ENCODE measurements at places on chromosomes 6 and 20. TPM values are rescaled to one million over a fixed set of nuclear protein-coding genes. Genes with fewer than 3 reads are reported as not detected.
A peak's percentile ranks its signal among the peaks of the same experiment; 100 is the strongest.

DNA sequence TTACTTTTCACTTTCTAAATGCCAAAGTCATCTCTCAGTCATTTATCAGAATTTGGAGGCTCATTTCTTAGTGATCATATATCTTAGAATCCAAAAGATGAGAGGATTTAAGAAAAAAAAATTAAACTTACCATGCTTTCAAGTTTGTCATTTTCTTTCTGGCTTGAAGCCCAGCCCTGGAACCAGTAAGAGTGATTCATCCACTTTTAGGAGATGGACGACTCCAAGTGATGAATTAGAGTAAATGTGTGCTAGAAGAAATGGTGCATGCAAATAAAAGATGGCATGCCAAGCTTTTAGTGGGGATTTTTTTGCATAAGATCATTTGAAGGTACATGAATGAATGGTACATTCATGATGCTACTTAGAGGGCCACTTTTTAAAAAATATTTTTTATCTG, 20.1 kb downstream of the PLCB1 start:
- DNase-seq: no peak
- H3K27ac ChIP-seq: no peak overlapping the region
- no peaks in the 10 kb centered on the region for H3K27me3 ChIP-seq
- no peaks in the 10 kb centered on the region for H3K36me3 ChIP-seq
- no peak overlapping the region for H3K4me3 ChIP-seq

DNA sequence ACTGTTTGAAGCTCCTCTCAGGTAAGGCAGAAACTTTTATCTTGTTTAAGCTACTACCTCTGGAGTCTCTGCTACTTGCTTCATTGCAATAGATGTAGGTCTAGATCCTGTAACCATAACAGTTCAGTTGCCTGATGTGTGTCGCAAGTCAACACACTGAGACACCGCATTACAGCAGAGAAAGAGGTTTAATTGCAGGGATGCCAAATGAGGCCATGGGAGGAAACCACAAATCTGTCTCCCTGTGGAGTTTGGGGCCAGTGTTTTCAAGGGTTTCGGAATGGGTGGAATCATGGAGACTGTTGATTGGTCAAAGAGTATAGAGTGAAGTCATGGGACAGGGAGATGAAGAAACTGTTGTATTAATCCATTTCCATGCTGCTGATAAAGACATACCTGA, 57.1 kb upstream of the RBM24 start:
- no peaks in the 10 kb centered on the region for H3K4me1 ChIP-seq
- no peaks in the 10 kb centered on the region for H3K27me3 ChIP-seq
- no peak overlapping the region for H3K27ac ChIP-seq
- no peaks in the 10 kb centered on the region for H3K36me3 ChIP-seq

DNA sequence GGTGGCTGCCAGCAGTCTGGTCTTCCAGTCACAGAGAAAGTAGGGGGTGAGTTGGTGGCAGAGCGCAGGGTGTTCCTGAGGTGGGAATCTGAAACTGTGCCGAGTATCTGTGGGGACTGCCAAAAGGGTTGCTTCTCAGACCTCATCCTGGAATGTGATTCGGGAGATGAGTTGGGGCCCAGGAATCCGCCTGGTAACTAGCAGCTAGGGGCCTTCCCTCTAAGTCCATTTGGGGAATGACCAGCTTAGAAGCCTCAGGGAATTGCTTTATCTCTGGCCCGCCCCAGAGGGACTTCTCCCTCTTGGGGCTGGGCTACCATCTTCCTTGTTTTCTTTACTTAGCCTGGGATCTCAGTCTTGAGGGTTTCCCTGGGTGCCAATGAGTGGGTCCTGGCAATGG, 49.6 kb downstream of the MOCS1 start:
- no peaks in the 10 kb centered on the region for H3K27me3 ChIP-seq
- H3K36me3 ChIP-seq: no peaks in the 10 kb centered on the region
- no peaks in the 10 kb centered on the region for H3K4me1 ChIP-seq
- H3K4me3 ChIP-seq: no peak overlapping the region

CALHM5 gene
- total RNA-seq: not detected

WFDC13 gene
- total RNA-seq: not detected

- DNase-seq: no peak
- no peaks in the 10 kb centered on the region for H3K36me3 ChIP-seq
- peak overlapping the region; percentile 16 for H3K4me3 ChIP-seq
- peak overlapping the region; percentile 95 for H3K27ac ChIP-seq
- no peaks in the 10 kb centered on the region for H3K27me3 ChIP-seq
These were observed 1.3 kb downstream of the HINT3 start for GRCh38 chr6:125957845-125958244.

MCCD1 gene
- total RNA-seq: not detected

GRCh38 chr6:52570291-52570700, 6.6 kb downstream of the TRAM2 start:
- peaks cover 41% of the 10 kb centered on the region for H3K4me1 ChIP-seq
- no peak overlapping the region for H3K27ac ChIP-seq
- H3K36me3 ChIP-seq: no peaks in the 10 kb centered on the region
- no peaks in the 10 kb centered on the region for H3K27me3 ChIP-seq
- H3K4me3 ChIP-seq: no peak overlapping the region

YIPF3 gene
- 49.1 TPM for total RNA-seq

DNA sequence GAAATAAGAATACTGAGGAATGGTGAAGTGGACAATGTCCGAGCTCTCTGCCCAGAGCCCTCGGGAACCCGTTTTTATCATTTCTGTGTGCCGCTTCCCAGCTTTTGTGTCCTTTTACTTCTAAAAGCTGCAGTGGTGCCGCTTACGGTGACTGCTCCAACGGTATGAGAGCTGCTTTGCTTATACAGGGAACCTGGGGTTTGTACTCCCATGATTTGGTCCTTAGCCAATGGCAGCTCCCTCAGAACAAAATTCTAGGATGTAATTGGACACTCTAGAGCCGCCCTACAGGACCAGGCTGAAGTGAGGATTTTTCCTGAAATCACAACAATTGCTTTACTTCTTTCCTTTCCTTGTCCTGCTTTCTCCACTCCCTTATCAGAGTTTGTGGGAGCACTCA, 24.2 kb upstream of the PCSK2 start:
- no peaks in the 10 kb centered on the region for H3K36me3 ChIP-seq
- no peak overlapping the region for H3K27ac ChIP-seq
- no peaks in the 10 kb centered on the region for H3K4me1 ChIP-seq
- H3K27me3 ChIP-seq: no peaks in the 10 kb centered on the region
- no peak for DNase-seq
- no peak overlapping the region for H3K4me3 ChIP-seq

- no peak overlapping the region for H3K4me3 ChIP-seq
- no peaks in the 10 kb centered on the region for H3K4me1 ChIP-seq
- H3K27ac ChIP-seq: no peak overlapping the region
- H3K36me3 ChIP-seq: no peaks in the 10 kb centered on the region
- DNase-seq: no peak
These were observed 200.8 kb downstream of the BMP7 start for GRCh38 chr20:57065646-57066045.

GRCh38 chr20:62519826-62520225, 44.0 kb upstream of the GATA5 start:
- DNase-seq: no peak
- no peaks in the 10 kb centered on the region for H3K27me3 ChIP-seq
- H3K27ac ChIP-seq: no peak overlapping the region
- H3K36me3 ChIP-seq: no peaks in the 10 kb centered on the region

- H3K4me1 ChIP-seq: no peaks in the 10 kb centered on the region
- H3K27me3 ChIP-seq: no peaks in the 10 kb centered on the region
- H3K36me3 ChIP-seq: no peaks in the 10 kb centered on the region
- no peak overlapping the region for H3K27ac ChIP-seq
- no peak for DNase-seq
These were observed 150.2 kb upstream of the OGFRL1 start for GRCh38 chr6:71138376-71138775.

GRCh38 chr20:46255440-46256104, 52.7 kb downstream of the CDH22 start:
- H3K27ac ChIP-seq: no peak overlapping the region
- no peaks in the 10 kb centered on the region for H3K36me3 ChIP-seq

DNA sequence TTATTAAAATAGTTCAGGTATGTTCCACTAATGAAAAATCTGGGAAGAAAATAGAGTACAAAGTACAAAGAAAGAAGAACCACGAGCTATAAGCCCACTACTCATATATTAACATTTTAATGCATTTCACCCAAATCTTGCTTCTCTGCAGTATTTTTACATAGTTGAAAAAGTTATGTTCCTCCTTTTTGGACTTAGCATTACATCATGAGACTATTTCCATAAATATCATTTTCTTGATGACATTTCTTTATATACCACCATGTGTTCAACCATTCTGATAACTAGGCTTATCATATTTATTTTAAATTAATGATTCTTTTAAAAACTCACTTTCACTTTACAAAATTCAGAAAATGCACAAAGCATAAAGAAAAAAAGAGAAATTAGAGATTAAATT, 3.0 kb downstream of the IPCEF1 start:
- H3K36me3 ChIP-seq: no peaks in the 10 kb centered on the region
- no peaks in the 10 kb centered on the region for H3K27me3 ChIP-seq
- DNase-seq: no peak
- no peak overlapping the region for H3K4me3 ChIP-seq
- H3K4me1 ChIP-seq: no peaks in the 10 kb centered on the region
- no peak overlapping the region for H3K27ac ChIP-seq

ADAM33 gene
- total RNA-seq: not detected

VSX1 gene
- total RNA-seq: not detected

Measured in CD8-positive, alpha-beta memory T cell (primary cell).